ENCODE measurements at places on chromosomes 2 and 18.

GRCh38 chr2:441258-442022, 153.5 kb upstream of the ALKAL2 start:
- no peak for DNase-seq

GRCh38 chr18:62073461-62074281, 113.2 kb downstream of the PIGN start:
- DNase-seq, result no peak

GRCh38 chr2:227326783-227327182, 1.7 kb downstream of the MFF start:
- no peak for DNase-seq

DNA sequence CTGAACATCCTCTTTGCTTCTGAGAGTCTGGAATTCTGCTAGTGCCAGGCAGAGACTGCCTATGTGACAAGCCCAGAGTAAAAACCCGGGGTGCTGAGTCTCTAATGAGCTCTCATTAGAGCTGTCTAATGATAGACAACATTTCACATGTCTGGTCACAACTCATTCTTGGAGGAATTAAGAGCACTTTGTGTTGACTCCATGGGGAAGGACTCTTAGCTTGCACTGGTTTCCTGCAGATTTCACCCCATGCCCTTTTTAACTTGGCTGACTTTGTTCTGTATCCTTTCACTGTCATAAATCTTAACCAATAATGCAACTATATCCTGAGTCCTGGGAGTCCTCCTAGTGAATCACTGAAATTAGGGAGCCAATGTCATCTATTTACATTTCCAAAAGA, 33.5 kb downstream of the FBXO15 start:
- DNase-seq, result no peak

DNA sequence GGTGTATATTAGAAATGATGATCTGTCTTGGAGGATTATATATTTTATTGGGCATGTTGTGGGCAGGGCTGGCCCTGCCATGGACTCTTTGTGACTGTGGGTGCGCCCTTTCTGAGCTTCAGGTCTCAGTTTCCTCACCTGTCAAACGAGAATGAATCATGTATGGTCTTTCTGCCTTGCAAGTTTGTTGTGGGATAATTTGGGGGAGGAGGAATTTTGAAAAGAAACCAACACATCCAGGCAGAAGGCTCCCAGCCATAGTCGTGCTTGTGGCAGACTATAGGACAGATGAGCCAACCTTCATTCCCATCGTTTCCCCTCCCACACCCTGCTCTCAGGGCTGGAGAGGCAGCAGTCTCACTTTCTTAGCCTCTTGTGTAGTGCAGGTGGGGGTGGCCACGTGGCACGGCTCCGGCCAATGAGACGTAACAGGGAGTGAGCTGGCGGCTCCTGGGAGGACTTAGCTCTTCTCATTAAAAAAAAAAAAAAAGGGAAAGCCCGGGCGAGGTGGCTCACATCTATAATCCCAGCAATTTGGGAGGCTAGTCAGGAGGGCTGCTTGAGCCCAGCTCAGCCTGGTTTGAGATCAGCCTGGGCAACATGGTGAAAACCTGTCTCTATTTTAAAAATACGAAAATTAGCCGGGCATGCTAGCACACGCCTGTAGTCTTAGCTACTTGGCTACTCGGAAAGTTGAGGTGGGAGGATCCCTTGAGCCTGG, 63.1 kb downstream of the RHOB start:
- no peak for DNase-seq

DNA sequence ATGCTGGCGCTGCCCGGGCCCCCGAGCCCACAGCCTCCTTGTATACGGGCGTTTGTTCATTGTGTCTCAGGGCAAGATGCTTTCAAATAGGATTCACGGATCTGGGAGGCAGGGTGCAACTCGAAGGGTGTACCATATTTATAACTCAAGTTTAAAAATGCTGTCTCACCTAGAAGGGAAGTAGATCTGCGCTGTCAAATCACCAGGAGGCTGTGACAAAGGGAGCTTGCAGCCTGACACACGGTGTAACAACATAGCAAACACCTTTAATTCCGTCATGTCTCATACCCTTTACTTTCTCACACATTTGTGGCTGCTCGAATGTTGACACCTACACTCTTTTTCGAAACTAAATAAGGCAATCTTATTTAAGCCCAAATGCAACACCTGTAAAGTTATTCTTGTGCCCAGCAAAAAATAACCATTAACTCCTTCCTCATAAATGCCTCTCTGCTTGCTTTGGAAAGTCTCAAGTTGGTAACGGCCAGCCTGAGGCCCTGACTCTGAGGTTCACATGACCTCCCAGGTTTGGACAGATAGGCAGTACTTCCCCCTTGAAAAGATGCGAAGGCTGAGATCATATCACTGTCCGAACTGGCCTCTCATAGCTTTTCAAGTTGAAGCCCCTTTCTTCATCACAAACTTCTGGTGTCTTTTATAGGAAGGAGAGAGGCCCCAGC, 11.6 kb downstream of the ZEB2 start:
- DNase-seq, result peak; percentile 45

- DNase-seq, result no peak
These were observed 14.0 kb downstream of the NABP1 start for GRCh38 chr2:191691898-191692297.

DNA sequence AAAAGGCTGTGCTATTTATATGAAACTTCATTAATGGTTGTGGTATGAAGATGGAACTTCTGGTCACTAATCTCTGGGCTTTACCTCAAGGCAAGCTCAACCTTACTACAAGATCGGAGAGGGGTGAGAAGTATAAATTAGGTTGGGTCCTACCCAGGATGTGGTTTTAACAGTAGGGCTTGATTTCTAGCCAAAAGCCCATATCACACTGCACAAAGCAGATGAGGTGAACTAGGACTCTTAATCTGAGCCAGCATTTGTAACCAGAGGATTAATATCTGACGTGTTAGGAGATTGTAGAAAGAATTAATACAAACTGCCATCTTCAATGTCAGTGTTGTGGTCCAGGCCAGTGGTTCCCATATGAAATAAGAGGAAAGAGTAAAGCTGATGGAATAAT, 86.4 kb upstream of the RGPD4 start:
- DNase-seq, result no peak

DNA sequence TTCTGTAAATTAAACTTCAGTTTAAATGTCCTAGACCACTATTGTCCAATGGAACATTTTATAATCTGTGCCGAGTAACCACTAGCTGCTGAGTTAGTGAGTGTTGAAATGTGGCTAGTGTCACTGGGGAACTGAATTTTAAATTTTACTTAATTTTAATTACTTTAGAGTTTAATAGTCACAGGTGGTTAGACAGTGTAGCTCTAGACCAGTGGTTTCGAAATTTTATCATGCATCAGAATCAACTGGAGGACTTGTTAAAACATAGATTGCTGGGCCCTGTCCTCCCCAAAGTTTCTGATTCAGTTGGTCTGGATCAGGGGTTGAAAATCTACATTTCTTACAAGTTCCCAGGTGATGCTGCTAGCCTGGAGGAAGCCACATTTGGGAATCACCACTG, 110.4 kb downstream of the FMNL2 start:
- no peak for DNase-seq

GRCh38 chr2:239961662-239962613, 63.2 kb downstream of the NDUFA10 start:
- DNase-seq, result no peak

GRCh38 chr2:218216336-218216673, 684 bp upstream of the ARPC2 start:
- no peak for DNase-seq

DNA sequence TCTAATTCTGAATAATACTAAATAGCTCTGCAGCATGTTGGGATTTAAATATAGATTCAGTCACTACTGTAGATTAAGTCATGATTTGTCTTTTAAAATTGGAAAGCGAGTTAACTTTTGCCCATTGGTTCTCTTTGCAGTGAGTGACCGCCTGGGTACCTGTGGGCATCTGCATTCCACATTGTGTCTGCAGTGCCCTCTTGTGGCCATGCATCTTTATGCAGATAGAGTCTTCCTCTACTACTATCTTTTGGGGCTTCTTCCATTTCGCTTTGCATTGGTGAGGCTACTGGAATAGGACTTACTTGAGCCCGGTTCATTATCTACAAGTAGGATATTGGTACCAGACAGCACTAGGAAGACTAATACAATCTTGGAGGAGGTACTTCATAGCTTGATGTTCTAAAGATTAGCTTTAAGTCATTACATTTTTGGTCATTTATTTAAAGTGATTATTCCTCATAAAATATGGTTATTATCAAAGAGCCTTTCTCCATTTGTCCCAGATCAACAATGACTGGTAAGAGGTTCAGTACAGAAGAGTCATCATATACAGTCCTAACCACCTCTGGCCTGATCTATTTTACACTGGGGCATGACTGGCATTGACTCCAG, 203.0 kb downstream of the SOCS6 start:
- peak; percentile 42 for DNase-seq

DNA sequence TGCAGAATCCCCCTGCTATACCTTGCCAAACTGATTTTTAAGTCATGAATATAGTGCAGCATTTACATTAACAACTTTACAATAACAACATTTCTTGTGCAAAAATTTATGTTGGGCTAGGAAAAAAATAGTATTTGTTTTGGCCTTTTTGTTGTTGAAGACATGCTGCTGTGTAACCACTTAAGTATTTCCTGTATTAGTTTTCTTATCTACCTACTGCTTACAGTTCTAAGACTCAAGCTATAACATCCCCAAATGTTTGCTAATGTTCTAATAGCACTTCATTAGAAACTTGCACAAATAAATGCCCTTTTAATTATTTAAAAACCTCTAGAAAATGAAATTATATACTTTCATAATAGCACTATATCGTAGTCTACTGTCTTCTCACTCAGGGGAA, 154.3 kb upstream of the DOCK10 start:
- no peak for DNase-seq

DNA sequence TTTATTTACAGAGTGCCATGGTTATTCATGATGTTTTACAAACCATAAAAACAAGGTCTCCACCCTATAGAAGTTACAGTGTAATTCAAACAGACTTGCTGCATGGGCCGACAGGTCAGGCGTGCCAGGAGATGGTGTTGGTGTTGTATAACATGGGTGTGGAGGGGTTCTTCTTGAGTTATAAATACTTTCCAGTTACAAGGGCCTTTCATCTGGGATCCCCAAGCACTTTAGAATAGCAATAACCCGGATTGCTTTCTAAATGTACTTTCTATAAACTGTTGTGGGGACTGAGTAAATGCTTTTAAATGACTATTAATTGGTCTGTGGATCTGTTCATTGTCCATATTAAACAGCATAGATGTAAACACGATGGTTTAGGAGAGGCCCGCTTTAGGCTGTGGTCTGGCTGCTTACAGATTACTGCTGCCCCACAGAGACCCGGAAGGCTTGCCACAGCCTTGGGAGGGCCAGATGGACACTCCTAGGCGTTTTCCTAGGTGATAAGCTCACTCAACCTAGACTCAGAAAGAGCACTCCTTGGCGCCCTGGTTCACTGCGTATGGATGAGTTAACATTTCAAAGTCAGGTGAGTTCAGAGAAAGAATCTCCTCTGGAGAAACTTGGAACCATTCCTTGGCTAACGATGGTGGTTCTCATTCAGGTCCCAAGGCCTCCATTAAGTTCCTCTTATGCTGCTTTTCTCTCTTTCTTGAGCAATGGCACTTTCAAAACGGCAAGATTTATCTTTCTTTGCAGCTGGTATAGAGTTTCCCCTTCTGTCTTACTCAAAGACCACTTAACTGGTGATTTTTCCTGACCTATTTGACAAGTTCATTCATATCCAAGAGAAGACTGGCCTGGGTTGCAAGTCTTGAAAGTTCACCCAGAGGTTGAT, 3.6 kb upstream of the KIAA2012 start:
- no peak for DNase-seq

Measured in SJSA1 (cell line).